Ecto neural progenitor cell (in vitro differentiated cells): ENCODE measurements at places on chromosomes 2 and 18.

DNA sequence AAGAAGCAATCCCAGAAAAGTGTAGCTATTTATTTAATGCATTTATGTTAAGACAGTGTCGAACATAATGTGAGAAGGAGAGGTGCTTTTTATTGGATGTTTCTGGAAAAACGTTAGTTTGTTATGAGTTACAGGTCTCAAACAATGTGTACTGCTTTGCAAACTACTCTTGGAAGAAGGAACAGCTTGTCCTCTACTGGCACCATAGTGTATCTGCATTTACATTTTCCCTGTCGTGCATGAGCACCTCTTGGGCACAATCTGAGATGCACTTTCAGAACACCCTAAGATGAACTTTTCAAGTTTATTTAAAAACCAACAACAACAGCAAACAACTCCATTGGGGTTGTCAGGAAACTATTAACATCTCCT is 22.8 kb downstream of the CCNYL1 start:
- DNase-seq = no peak

DNA sequence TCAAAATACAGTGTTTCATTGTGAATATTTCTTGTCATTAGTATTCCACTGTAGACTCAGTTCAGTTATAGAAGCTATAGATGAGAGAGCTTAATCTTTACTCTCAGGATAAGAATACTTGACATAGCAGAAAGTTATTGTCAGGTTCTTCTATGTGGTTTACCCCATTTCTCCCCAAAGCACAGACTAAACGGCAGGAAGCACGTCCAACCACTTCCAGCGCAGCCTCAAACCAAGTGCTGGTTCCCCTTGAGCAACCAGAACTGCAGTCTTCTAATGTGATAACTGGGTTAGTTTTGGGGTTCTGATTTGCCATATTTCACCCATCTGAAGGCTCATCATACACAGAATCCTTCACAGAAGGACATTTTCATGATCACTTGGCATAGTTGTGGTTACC is 324.7 kb downstream of the SLC8A1 start:
- no peak for DNase-seq

DNA sequence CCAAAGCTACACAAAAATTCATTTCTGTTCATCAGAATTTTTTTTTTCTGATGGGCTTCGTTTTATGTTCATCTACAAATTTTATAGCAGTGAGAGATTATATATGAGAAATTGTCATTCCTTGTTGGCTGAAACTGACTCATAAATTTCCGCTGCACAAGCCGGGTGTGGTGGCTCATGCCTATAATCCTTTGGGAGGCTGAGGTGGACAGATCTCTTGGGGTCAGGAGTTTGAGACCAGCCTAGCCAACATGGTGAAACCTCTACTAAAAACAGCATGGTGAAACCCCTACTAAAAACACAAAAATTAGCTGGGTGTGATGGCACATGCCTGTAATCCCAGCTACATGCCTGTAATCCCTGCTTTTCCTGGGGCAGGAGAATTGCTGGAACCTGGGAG is 72.0 kb downstream of the PLEKHM3 start:
- no peak for DNase-seq

DNA sequence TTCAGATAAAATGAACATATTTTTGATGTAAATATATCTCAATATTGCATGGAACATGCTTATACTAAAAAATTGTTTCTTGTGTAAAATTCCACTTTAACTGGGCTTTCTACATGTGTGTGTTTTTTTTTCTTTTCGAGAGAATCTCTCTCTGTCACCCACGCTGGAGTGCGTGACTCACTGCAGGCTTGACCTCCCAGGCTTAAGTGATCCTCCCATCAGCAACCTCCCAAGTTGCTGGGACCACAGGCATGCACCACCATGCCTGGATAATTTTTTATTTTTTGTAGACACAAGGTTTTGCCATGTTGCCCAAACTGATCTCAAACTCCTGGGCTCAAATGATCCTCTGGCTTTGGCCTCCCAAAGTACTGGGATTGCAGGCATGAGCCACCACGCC is 254.6 kb downstream of the LOXHD1 start:
- no peak for DNase-seq

- no peak for DNase-seq
These were observed 24.0 kb upstream of the LPIN1 start for GRCh38 chr2:11722292-11723060.

GRCh38 chr2:36516136-36516870 is 81.7 kb downstream of the FEZ2 start:
- DNase-seq = no peak
